Peyer's patch (tissue), 4 donors: ENCODE measurements at places on chromosomes 11 and 22. TPM values are rescaled to one million over a fixed set of nuclear protein-coding genes. Genes with fewer than 3 reads are reported as not detected.
A peak's percentile ranks its signal among the peaks of the same experiment; 100 is the strongest.

DNA sequence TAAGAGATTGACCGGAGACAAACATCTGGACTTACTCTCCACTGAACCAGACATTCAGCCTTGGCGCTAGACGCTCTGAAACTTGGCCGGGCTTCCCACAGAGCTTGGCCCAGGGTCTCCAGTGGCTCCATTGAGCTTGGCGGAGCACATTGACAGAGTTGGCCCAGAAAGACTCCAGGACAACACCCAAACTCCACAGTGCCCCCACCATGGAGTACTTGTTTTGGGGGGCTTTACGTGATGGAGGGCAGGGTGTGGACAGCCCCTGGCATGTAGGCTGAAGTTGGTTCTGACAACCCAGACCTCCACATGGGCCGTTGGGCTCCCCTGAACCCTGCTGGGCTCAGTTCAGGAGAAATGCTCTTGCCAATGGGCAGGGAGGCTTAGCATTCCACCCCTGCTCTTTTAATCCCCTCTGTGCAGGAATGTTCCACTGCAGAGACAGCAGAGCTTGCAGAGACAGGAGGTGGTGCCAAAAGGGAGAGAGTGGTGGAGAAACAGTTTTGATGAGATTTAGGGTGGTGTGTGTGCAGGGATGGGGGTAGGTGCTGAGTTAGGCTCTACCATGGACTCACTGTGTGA lies 102.4 kb upstream of the TIMP3 start:
- no peaks in the 10 kb centered on the region for H3K27me3 ChIP-seq
- H3K27ac ChIP-seq = no peak overlapping the region
- no peaks in the 10 kb centered on the region for H3K36me3 ChIP-seq
- DNase-seq = no peak

- no peak for DNase-seq
- H3K27me3 ChIP-seq = no peaks in the 10 kb centered on the region
- H3K36me3 ChIP-seq = no peaks in the 10 kb centered on the region
Observed at GRCh38 chr11:109945626-109946321, 147.4 kb upstream of the ZC3H12C start.

DNA sequence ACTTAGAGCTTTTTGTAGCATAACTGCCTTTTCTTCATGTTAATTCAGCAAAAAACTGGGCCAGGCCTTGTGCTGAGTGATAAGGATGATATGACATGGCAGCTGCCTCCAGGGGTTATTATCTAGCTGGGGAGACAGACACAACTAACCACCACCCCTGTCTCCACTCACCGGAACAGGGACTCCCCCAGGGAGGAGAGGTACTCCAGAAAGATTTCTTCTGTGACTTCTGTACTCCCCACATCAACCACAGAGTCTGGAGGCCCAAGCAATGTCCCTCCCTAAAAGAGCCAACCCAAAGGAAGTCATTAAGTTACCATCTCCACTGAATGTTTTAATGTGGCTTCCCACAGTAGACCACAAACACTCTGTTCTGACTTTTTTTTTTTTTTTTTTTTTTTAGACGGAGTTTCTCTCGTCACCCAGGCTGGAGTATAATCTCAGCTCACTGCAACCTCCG lies 14.3 kb upstream of the PMM1 start:
- peaks cover 66% of the 10 kb centered on the region for H3K36me3 ChIP-seq
- peak; percentile 52 for DNase-seq
- no peak overlapping the region for H3K27ac ChIP-seq
- H3K27me3 ChIP-seq = no peaks in the 10 kb centered on the region
- no peaks in the 10 kb centered on the region for H3K4me1 ChIP-seq
- no peak overlapping the region for H3K4me3 ChIP-seq

DNA sequence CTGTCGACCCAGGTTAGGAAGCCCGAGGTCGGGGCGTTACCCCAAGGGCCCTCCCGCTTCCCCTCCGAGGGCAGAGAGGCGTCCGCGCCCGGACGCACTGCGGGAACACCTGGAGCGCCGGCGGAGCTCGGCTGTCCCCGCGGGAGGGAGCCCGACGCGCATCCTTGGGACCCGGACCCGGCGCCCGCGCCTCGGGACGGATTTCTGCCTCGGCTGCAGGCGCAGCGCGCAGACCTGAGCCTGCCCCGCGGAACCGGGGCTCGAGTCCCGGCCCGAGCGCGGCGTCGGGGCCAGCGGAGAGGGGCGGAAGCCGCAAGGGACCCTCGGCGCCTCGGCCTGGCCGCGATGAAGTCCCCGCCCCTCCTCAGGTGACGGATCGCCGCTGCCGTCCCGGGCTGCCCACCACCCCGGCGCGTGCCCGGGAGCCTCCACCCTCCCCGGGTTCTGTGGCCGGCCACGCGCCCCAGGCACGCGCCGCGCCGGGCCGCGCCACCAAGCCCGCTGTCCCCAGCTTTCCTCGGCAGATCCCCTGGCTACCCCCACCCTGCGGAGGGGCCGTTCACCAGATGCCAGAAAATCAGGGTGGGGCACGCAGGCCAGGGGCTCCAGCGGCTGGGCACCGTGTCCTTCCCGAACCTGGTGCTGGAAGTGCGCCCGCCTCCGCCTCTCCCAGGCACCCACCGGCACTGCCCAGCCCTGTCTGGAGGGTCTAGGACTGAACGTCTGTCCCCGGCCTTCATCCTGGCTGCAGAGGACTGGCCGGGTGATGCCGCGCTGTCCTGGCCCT lies 410 bp downstream of the GLB1L3 start:
- no peaks in the 10 kb centered on the region for H3K4me1 ChIP-seq
- no peak overlapping the region for H3K27ac ChIP-seq
- H3K27me3 ChIP-seq = peaks cover 36% of the 10 kb centered on the region
- peak overlapping the region; percentile 43 for H3K4me3 ChIP-seq

DNA sequence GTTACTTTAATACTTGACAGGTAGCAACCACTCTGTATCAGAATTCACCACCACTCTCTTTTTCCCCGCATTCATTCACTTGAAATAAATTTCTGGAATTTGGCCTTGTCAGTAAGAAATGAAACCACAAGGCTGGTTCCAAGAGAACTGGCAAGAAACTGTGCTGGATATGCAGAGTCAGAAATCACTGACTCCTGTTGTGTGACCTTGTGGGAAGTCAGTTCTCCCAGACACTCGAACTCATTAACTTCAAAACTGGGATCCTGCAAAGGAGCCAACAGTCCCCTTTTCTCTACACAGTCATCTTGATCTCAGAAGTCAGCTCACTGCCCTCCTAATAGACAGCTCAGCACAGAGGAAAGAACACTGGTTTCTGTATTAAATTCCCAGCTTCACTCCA lies 142.7 kb downstream of the LRRC4C start:
- no peaks in the 10 kb centered on the region for H3K36me3 ChIP-seq
- H3K27ac ChIP-seq = no peak overlapping the region
- H3K4me1 ChIP-seq = no peaks in the 10 kb centered on the region
- no peak overlapping the region for H3K4me3 ChIP-seq

Gene SLC39A13
- total RNA-seq = 56.6 TPM

- no peaks in the 10 kb centered on the region for H3K4me1 ChIP-seq
- peaks cover 12% of the 10 kb centered on the region for H3K36me3 ChIP-seq
- no peak overlapping the region for H3K27ac ChIP-seq
- H3K27me3 ChIP-seq = no peaks in the 10 kb centered on the region
- H3K4me3 ChIP-seq = no peak overlapping the region
- no peak for DNase-seq
Observed at GRCh38 chr11:70389201-70389600, 9.1 kb upstream of the CTTN start.

DNA sequence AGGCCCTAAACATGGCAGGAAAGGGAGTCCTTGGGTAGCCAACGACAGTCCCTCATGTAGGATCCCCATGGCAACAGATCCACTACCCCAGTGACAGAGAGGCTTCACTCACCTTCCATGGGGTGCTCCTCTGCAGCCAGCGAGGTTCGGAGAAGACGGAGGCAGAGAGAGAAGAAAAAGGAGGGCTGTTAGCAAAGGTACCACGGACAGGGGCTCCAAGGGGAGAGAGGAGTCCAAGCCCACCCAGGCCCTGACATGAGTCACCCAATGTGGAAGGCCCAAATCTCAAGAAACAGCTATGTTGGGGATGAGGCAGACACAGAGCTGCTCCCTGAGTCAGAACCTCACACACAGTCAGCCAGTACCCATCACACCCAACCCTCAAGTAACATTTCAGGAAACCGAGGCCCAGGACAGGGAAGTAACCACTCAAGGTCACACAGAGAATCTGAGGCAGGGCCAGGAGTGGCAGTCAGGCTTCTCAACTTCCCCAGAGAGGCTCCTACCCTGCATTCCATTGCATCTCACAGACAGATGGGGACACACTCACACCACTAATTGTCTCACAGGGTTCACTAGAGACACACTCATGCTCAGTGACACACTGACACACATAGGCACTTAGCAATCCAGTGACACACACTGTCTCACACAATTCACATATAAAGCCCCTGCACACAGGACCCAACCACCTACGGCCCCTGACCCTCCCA lies 25.2 kb downstream of the NRXN2 start:
- no peak for DNase-seq
- no peaks in the 10 kb centered on the region for H3K36me3 ChIP-seq
- peaks cover 3% of the 10 kb centered on the region for H3K4me1 ChIP-seq
- H3K4me3 ChIP-seq = no peak overlapping the region
- H3K27me3 ChIP-seq = no peaks in the 10 kb centered on the region

DNA sequence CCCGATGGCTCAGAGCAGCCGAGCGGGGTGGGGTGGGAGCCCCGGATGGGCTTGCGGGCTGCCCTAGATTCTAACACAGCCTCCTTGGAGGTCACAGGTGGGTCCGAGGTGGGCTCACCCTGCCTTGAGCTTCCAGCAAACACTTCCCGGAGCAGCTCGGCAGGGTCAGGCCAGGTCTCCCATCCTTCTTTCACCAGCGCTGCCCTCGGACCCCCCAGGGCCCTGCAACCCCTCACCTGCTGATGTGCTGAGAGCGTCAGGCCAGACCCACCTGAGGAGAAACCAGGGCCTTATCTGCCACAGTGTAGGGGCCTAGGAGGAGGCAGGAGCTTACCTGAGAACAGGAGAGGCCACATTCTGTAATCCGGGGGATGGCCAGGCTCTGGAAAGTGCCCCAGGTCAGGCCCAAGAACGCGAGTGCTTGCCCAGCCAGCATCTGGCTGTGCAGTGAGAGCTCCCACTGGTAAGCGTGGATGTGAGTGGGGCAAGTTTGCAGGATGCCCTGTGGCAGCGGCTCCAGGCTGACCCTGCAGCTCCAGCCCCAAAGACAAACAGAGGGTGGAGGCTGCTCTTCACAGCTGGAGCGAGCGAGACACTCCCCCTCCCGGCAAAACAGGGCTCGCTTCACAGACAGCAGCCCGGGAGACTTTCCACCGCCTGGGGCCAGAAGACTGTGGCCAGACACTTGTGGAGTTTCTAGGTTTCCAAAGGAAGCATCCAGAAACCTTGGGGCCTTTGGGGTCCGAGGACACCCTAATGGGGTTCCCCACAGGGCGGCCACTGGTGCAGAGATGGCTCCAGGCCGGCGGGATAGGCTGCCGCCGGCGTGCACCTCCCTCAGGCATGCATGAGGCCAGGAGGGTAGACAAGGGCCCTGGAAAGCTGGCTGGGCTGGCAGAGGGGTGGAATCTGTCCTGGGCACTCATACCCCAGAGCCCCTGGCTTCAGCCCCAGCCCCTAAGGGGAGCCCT lies at the start of gene IL17REL:
Gene IL17REL, minus strand, starts transcription at position 555 of the 971 bp plus-strand sequence. Its CDS starts 119 bp downstream, at position 436.
- no peaks in the 10 kb centered on the region for H3K36me3 ChIP-seq
- no peak within 1 kb of the TSS for H3K27ac ChIP-seq
- peaks cover 4% of the 10 kb centered on the region for H3K27me3 ChIP-seq
- H3K4me3 ChIP-seq = no peak within 1 kb of the TSS

DNA sequence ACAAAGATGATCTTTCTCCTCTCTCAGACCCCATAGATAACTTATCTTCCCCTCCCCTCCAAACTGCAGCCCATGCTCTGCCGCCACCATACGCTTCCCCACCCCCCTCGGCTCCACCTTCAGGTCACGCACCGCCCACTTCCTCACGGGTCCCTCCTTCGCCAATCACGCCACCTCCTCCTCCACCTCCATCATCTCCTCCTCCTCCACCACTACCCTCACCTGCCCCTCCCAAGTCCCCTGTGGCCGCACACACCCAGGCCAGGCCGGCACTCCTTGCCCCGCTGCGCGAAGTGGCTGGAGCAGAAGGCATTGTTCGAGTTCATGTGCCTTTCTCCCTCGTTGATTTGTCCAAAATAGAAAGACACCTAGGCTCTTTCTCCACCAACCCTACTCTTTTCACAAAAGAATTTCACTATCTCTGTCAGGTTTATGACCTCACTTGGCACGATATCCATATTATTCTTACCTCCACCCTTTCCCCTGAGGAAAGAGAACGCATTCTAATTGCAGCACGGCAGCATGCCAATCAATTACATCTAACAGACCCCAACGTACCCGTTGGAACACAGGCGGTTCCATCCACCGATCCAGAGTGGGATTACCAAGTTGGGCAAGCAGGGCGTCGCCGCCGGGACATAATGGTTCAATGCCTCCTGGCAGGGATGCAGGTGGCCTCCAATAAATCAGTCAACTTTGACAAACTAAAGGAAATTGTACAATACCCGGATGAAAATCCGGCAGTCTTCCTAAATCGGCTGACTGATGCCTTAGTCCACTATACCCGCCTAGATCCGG lies 12.3 kb upstream of the OR56A3 start:
- H3K27me3 ChIP-seq = no peaks in the 10 kb centered on the region
- H3K4me1 ChIP-seq = no peaks in the 10 kb centered on the region
- no peak for DNase-seq
- no peaks in the 10 kb centered on the region for H3K36me3 ChIP-seq
- H3K4me3 ChIP-seq = no peak overlapping the region

DNA sequence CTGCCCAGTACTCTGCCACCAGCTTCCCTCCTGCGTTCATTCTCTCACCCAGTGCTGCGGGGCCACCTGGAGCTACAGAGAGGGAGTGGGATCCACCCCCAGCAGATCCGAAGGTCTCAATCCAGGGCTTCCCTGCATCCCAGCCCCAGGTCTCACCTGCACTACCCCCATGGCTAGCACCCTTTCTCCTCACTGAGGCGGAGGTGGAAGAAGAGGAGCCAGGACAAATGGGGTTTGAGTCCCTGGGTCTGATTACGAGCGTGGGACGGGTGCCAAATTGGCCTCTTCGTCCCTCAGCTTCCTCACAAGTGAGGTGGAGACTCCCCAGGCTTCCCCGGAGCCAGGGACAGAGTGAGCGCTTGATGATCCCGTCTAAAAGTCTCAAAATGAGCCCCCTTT lies 64.2 kb downstream of the NFAM1 start:
- H3K27me3 ChIP-seq = peaks cover 8% of the 10 kb centered on the region
- H3K4me1 ChIP-seq = peaks cover 17% of the 10 kb centered on the region
- H3K4me3 ChIP-seq = peak overlapping the region; percentile 66
- DNase-seq = no peak

Gene GPR83
- total RNA-seq = not detected

- DNase-seq = no peak
- peaks cover 11% of the 10 kb centered on the region for H3K4me1 ChIP-seq
- no peaks in the 10 kb centered on the region for H3K36me3 ChIP-seq
- H3K27me3 ChIP-seq = no peaks in the 10 kb centered on the region
Observed at GRCh38 chr11:43996318-43996717, 51.5 kb upstream of the ACCSL start.
